ENCODE measurements at places on chromosomes 6 and 20.

- DNase-seq, result no peak
These were observed 38.8 kb downstream of the MRS2 start for GRCh38 chr6:24441599-24441904.

GRCh38 chr20:40433341-40433861 is 255.6 kb downstream of the MAFB start:
- DNase-seq, result no peak

DNA sequence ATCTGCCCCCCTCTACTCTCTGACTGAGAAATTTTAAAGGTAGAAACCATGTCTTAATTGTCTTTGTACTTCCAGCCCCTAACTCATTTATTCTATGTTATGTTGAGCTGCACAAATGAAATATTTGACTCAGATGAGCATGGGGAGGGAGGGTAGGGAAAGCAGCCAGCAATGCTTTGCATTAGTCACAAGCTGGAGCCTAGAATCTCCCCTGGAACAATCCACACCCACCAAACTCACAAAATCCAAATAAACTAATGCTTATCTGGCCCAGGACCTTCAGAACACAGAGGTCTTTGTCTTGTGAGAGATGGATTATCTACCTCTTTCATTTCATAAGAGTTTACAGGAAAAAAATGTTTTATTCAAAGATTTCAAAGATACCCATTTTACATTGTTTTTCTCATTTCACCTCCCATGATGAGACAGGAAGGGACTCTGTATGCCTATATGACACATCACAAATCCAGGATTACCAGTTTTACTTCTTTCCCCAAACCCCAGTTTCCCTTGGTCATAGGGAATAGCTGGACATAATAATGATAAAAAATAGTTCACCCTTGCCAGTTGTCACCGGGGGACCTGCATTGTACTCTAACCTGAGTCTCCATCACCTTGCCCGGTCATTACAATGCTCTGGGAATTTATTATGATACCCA is 466.9 kb downstream of the KIF16B start:
- no peak for DNase-seq

DNA sequence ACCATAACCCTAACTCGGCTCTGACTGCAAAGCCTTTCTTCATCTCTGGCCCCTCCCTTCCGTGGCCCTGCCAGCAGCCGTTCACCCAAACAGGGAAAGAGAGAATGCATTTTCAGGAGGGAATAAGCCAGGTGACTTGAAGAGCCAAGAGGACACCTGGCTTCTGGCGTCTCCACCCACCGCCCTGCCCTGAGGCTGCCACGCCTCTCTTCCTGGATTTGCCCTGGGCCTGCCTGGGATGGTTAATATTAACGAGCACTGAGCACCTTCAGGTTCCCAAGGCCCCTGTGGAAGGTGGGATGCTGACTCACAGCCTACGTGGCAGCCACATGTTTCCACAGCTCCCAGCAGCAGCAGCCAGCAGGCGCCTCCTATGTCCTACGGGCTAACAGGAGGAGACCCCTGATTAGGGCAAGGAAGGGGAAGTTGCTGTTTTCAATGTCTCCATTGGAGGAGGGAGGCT is 138.0 kb upstream of the RREB1 start:
- no peak for DNase-seq

- no peak for DNase-seq
These were observed 96.8 kb upstream of the ATXN1 start for GRCh38 chr6:16857969-16858592.

GRCh38 chr20:56840716-56841261 is 211.7 kb downstream of the TFAP2C start:
- no peak for DNase-seq

DNA sequence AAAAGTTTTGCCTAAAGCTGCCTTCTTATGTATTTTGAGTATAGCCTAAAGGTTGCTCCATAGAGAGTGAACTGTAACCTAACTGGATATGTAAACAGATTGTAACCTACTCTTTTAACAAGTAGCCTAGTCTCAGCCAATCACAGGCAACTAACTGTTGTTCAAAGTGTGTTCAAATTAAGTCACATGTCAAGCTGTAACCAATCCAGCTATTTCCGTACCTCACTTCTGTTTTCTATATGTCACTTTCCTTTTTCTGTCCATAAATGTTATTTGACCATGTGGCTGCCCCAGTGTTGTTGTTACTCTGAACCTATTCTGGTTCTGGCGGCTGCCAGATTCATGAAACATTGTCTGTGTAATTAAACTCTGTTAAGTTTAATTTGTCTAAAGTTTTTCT is 47.4 kb upstream of the RNGTT start:
- no peak for DNase-seq

- DNase-seq, result no peak
These were observed 17.3 kb upstream of the THBD start for GRCh38 chr20:23066772-23067171.

Data from SIG-M5 (cell line).